RKO (cell line): ENCODE measurements at places on chromosomes 6 and 20.

DNA sequence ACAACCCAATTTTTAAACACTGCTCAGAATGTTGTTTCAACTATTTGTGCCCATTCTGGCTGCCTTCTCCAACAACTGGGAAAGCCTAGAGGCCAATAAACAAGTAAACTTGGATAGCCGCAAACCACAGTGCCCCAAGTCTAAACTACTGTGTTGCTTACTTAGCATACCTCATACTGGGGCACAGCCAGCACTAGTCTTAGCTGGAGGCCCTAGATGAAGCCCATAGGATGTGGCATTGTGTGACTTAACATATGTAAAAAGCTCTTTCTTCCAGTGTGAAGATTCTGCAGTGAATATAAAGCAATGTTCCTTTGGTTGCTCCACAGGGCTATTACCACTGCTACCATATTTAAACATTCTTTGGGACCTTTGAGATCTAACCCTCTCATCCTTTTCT is 564.3 kb upstream of the NRSN1 start:
- no peak for DNase-seq

GRCh38 chr6:14232889-14233288 is 115.3 kb downstream of the CD83 start:
- DNase-seq, result no peak

DNA sequence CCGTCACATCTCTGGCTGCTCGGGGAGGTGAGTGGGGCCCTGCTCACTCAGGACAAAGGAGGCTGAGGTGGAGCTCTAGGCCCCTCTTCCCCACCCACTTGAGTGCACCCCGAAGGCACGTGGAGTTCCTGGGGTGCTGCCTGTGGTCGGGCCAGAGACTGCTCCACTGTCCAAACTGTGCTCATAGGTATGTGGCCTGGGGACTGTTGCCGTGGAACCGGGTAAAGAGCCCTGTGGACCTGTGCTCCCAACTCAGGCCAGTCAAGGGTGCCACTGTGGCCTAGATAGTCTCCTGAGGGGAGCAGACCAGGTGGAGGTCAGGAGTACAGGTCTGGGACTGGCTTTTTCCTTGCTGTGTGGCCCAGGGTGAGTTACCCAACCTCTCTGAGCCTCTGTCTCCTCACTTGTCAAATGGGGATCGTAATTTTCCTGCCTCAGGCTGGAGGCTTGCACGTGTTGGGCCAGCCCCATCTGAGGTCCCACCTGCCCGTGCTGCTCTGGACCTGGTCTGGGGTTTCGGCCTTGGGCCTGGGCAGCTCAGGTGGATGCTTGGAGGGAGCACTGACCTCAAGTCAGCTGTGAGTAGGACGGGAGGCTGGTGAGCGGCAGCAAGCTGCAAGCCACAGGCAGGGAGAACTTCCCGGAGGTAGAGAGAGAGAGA is 12.4 kb upstream of the NPBWR2 start:
- DNase-seq, result no peak

DNA sequence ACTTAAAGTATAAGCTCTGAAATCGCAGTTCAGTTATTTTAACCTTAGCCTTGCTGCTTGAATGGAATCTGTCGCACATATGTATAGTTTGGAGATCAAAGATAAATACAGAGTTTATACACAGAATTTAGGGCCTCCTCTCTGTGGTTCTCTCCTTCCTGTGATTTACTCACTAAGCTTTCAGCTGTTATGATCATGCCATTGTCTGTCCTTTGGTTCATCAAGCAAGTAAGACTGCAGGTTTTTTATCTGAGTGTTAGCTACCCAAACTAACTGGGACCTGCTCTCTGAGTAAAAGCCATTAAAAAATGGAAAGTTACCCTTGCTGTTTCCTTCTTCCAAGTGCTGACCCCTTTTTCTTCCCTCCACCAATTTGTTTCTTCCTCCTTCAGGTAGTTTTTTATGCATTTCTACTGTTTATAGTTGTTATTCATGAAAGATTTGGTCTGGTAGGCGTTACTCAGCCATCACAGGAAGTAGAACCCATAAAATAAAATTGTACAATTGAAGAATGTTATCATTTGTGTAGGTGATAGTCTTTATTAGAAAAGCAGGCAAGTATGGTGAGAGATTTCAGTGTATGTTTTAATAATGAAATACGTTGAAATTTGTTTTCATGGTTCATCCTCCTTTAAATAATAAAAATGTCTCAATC is 33.7 kb upstream of the SUMO4 start:
- no peak for DNase-seq

GRCh38 chr6:39707962-39708683 is 17.1 kb downstream of the KIF6 start:
- peak; percentile 25 for DNase-seq

DNA sequence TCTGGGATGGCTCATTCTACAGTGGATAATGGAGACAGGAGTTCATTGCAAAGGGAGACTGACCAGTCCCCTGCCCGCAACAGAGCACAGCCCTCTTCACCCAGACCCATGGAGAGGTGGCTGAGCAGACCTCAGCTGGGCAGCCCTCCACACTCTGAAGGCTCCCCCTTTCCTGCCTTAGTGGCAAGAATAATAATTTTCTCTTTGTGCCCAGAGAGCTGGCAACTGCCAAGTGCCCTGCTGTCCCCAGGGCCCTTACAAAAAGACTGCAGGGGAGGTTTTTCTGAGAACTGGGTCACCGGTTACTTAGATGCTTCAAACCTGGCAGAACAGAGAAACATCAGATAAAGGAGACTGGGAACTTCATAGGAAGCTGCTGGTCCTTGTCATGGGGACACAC is 35.4 kb upstream of the ZNFX1 start:
- no peak for DNase-seq
